ENCODE measurements at places on chromosomes 6 and 20. TPM values are rescaled to one million over a fixed set of nuclear protein-coding genes. Genes with fewer than 3 reads are reported as not detected.

Gene EFCAB8
- total RNA-seq = 0.50 TPM

Gene SEMG1
- total RNA-seq = not detected

Gene GPX5
- not detected for total RNA-seq

Gene RAD21L1
- total RNA-seq = not detected

Gene BCAS1
- total RNA-seq = not detected

Gene ADGB
- total RNA-seq = not detected

Gene BLOC1S5
- 22.9 TPM for total RNA-seq

Gene PROKR2
- not detected for total RNA-seq

Gene CEP85L
- 11.8 TPM for total RNA-seq

Gene SLC52A3
- not detected for total RNA-seq

Gene DUSP15
- total RNA-seq = 2.5 TPM

Gene PAK5
- not detected for total RNA-seq

Data from aortic smooth muscle cell (primary cell).